Heart left ventricle (tissue), 16 donors: ENCODE measurements at places on chromosomes 16 and 17.

DNA sequence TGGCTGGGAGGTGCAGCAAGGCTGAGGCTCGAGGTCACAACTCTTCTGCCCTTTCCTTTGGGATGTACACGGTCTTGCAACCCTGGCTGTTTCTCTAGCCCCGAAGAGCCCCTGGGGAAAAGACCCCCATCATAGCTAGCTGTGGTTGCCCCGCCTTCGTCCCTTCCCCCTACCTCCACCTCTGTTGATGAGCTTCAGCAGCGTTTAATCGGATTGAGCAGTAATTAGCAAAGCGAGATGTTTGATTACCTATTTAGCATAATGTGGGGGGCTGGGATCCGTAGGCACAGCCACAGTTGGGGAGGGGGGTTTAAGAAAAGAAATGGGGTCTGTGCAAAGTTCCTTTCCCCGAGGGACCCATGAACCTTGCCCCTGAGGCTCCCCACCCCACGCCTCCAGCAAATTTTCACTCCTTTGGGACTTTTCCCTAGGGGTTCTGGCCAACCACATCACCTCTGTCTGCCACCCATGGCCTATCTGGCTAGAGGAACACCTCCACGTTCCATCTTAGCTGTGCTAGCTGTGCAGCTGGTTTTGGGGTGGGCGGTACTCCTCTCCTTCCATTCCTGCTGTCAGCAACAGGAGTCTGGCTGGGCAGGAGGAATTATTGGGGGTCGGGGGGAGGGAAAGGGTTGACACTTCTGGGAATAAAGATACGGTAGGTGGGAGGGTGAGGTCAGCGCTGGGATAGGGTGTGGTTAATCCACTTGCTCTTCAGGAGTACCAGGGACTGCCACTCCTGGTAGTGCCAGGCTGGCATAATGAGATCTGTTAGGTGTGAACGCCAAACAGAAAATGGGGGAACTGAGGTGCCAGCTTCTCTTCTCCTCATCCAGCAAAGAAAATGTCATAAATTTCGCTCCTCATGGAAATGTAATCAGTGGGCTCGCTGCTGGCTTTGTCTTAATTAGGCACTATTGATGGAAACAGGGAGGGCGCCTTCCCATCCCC lies 1.3 kb upstream of the DNAH2 start:
- no peak for DNase-seq

DNA sequence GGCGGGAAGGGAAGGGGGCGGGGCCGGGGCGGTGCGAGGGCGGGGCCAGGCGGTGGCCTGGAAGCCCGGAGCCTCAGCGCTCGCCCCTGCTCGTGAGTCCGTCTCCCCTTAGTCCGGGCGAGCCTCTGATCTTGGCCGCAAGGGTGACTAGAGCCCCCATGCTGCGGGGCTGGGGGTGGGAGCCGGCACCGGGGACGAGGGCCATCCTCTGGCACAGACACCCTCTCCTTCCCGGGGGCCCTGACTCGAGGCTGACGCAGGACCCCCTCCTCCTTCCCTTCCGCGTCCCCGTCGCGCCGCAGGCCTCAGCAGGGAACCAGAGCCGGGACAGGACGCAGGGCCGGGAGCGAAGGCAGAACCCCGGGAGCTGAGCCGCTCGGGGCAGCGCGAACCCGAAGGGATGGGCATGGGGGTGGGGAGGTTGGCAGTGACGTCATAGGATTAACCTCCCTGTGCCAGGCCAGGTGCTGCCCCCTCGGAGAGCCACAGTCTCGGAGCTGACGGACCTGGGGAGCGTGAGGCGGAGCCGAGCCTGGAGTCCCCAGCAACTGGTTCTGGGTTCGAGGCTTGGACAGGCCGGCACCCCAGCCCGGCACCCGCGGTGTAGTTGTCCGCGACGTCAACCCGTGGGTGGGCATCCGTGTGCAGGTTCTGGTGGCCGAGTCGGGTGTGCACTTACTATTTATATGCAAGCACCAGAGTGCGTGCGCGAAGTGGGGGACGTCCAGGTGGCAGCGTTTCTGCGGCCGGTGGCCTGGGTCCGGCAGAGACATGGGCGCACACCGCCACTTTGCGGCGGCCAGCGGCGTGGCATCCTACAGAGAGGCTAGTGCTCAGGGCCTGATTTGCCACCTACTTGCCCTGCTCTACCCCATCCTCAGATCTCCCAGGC lies 503 bp upstream of the PLCD3 start:
- DNase-seq: peak; percentile 87

DNA sequence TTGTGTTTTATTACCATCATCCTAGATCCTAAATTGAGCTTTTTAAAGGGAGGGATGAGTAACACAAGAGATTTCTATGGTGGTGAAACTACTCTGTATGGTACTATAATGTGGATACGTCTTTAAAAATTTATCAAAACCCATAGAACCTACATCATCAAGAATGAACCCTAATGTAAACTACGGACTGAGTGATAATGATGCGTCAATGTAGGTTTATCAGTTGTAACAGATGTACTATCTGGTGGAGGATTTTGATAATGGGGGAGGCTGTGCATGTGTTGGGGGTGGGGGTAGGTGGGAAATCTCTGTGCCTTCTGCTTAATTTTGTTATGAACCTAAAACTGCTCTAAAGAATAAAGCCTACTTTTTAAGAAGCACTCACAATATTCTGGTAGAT lies 724.1 kb upstream of the SOX9 start:
- DNase-seq: no peak

DNA sequence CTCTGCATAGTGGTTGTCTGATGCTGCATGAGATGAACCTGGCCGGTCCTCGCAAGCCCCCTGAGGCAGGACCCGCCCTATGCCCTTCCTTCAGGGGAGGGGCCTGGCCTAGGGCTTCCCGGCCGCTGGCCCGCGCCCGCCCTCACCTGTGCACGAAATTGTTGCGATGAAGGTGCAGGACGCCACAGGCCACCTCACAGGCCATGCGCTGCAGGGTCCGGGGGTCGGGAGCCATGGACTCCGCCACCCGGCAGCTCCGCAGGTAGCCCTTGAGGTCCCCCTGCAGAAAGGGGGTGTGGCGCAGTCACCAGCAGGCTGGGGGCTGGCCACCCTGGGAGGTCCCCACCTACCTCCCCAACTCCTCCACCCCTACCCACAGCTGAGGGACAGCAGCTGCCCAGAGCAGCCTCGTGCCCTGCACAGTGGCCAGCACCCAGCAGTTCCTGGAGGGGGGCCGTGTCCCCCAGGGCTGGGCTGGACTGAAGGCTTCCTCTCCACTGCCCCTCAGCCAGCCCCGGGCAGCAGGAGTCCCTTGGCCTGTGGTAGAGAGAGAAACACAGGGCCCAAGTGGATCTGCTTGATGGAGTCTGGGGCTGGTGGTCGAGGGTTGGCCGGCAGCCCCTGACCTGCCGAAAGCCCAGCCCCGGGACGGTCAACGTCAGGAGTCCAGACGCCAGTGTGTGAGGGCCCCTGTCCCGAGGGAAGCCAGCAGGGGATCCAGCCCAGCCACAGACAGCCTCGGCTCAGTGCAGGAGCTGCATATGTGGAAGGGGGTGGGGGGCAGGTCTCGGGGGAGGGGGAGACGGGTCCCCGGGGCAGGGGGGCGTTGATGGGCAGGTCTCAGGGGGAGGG lies 38.8 kb upstream of the PVALEF start:
- DNase-seq: no peak

DNA sequence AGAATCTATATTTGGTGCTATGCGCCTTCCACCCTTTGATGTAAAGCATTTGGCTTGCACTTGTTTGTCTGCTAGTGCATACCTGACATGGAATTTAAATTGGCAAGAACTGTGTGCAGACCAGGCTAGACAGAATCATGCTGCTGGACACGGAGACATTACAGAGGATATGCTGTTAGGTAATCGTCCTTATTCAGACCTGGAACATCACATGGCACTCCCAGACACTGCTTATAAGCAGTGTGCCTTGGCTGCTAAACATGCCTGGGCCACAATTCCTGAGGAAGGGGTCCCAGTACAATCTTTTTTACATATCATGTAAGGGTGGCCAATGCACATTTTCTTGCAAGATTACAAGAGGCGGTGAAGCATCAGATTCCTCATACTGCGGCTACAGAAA lies 6.4 kb downstream of the CD300LD start:
- DNase-seq: no peak

DNA sequence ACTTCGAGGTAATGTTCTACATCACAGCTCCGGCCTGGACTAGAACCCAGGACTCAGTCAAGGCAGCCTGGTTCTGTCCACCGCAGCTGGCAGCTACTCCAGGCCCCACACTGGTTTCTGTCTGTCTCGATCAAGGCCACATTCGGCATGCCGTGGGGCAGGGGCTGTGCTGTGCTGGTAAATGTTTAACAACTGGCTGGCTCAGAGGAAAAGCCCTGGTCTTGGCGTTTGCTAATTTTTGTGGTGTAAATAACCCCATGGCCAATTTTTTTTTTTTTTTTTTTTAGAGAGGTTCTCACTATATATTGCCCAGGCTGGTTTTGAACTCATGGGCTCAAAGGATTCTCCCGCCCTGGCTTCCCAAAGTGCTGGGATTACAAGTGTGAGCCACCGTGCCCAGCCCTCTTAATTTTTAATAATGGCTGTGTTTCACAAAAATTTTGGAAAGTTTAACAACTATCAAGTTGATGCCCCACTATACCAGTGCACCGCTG lies 328 bp upstream of the DRC7 start:
- no peak for DNase-seq
